ENCODE measurements at places on chromosomes 12 and 14.

- peak; percentile 7 for DNase-seq
Observed at GRCh38 chr12:101414533-101415119, 7.1 kb upstream of the ARL1 start.

DNA sequence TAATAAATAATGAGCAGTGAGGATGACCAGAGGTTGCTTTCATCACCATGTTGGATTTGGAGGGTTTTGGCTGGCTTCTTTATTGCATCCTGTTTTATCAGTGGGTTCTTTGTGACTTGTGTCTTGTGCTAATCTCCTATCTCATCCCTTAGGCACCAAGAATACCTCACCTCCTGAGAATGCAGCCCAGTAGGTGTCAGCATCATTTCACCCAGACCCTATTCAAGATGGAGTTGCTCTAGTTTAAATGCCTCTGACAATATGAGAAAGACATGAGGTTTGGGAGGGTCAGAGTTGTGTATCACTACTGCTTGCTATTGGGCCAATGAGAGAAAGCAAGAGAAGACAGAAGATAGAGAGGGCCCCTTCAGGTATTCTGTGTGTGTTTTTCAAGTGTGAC is 592.2 kb downstream of the ETNK1 start:
- no peak for DNase-seq

- no peak for DNase-seq
Observed at GRCh38 chr12:101759396-101760047, 20.3 kb upstream of the SYCP3 start.

GRCh38 chr12:123421314-123421713 is 15.2 kb downstream of the RILPL2 start:
- no peak for DNase-seq

DNA sequence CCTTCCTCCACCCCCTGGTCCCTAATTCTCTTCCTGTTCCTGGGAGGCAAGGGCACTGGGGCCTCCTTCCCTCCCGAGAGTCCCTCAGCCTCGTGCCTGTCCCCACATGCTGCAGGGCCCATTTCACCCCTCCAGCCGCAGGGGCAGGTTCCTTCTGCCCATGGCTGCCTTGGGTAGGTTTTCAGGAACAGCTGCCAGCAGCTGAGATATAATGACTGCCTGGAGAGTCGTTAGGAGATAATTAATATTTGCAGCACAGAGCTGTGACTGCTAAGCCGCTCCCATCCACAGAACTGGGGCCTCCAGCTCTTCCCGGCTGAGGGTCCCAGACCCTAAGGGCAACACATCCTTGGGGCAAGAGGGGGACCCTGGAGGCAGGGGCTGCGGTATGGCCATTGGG is 211.9 kb upstream of the LHX5 start:
- no peak for DNase-seq

DNA sequence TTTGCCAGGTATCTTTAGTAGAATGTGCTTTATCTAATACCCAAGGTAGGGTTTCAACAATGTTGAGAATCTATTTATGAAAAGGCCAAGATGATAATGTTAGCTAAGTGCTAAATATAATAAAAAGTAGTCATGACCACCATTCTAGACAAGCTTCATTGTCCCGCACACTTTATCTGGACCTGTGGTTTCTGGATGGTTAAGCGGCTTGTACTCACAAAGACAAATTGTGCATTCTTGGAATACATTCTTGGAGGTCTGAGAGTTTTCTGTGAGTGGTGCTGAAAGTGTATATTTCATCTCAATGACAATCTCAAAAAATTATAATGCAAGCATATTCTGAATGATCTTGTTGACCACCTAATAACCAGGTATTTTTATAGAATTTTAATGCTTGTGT is 646.9 kb downstream of the DIO2 start:
- DNase-seq: no peak

GRCh38 chr14:96052541-96053247 is 13.5 kb downstream of the C14orf132 start:
- no peak for DNase-seq

- no peak for DNase-seq
Observed at GRCh38 chr14:81312289-81312876, 87.7 kb downstream of the STON2 start.

DNA sequence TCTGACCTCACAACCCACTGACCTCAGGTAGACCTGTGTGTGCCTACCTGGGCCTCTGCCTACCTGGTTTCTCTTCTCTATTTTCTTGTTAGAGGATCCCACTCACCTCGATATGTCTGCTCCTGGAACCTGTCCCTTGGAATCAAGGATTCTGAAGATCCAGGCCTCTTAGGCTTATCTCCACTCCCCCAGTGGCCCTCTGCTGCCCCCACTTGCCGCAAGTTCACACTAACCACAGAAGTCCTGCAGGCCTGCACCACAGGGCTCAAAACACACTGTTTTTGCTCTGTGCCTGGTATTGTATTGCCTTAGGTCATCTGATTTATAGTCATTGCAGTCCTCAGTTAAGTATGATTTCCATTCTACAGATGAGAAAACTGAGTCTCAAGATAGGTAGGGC is 15.3 kb upstream of the NRXN3 start:
- DNase-seq: no peak

- DNase-seq: no peak
Observed at GRCh38 chr12:96514328-96514727, 25.0 kb downstream of the CFAP54 start.

DNA sequence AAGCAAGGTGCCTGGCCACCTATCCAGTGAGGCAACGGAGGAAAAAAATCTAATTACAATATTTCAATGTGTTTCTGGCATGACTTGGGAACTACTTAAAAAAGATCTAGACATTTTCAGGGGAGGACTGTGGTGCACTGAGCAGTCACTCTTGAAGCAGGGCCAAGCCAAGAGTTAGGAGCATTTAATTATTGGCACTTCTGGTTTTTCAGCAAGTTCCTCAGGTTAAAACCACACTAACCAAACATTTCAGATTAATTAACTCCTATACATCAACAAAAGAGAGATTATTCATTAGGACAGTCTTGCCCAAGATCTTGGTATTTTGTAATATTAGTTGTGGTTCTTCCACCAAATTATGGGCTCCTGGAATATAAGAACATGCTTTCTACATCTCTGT is 25.6 kb downstream of the PRKAB1 start:
- no peak for DNase-seq

- no peak for DNase-seq
Observed at GRCh38 chr14:81211844-81212243, 8.9 kb downstream of the GTF2A1 start.

DNA sequence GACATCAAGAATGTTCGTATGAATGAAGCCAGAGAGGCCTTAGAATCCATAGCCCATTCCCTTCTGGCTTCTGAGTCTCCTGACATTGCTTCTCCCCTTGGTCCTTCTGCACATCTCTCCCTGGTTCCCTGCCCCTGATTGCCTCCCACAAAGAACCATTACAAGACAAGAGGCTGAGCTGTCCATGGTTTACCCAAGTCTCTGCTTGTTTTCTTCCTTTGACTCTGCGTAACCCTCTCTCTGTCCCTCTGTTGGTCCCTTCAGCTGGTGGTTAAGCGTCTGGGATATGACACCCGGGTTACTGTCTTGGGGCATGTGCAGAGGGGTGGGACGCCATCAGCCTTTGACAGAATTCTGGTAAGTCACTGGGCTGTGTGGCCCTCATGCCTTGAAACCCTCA is 15.9 kb downstream of the PFKM start:
- DNase-seq: no peak

GRCh38 chr12:119671070-119671469 is 3.1 kb downstream of the PRKAB1 start:
- no peak for DNase-seq

- no peak for DNase-seq
Observed at GRCh38 chr14:51439896-51440295, 199.8 kb downstream of the TMX1 start.

DNA sequence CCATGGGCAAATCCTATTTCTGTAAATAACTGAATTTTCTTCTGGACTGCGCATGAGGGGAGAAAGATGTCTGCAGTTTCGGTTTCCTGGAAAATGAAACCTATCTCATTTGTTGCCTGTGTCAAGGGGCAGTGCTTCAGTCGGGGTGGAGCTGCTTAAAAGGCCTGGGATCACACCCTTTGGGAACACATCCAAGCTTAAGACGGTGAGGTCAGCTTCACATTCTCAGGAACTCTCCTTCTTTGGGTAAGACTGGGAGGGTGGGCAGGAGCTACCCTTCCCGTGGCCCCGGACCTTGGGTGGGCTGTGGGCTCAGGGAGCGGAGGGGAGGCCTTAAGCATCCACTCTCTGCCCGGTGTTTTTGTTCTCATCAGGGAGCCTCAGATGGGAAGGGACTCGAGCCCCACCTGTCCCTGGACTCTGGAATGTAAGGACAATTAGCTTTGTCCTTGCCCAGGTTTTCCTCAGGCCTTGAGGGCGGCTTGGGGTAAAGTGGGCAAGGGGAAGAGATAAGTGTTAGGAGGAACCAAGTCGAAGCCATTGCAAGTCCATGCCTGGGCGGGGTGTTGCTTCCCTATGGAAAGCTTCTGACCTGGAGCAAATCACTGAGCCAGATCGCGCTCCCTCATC is at the start of gene IFI27:
TSS of gene IFI27 (plus strand) at position 185 of the 630 bp plus-strand sequence.
- no peak for DNase-seq

- no peak for DNase-seq
Observed at GRCh38 chr14:73859145-73859544, 7.5 kb downstream of the PTGR2 start.

- DNase-seq: no peak
Observed at GRCh38 chr14:59321626-59321949, 133.1 kb downstream of the DAAM1 start.

DNA sequence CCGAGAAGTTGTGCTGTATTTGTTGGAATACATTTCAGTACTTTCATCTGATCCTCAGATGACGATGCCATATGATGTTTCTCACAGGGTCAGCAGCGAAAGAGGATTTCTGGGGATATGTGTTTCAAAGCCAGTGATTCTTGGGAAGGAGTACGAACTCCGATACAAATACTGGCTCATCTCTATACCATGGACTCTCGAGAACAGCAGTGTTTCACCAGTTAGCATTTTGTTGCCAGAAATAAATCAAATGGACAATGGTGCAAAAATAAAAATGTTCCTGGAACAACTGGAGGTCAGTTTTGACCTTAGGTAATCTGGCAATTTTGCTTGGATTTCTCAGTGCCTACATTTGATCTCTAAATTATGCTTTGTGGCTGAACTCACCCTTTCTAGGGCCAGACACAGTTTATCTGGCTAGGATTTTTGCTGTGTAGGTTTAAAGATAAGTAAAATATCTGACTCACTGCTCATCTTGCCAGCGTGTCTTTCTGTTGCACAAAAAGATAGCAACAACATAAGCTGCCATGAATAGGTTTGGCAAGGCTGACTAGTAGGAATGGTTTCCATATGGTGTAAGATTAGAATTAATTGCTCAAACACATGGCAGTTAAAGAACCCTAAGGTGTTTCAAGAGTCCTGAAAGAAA is 11.0 kb upstream of the MGP start:
- peak; percentile 48 for DNase-seq

DNA sequence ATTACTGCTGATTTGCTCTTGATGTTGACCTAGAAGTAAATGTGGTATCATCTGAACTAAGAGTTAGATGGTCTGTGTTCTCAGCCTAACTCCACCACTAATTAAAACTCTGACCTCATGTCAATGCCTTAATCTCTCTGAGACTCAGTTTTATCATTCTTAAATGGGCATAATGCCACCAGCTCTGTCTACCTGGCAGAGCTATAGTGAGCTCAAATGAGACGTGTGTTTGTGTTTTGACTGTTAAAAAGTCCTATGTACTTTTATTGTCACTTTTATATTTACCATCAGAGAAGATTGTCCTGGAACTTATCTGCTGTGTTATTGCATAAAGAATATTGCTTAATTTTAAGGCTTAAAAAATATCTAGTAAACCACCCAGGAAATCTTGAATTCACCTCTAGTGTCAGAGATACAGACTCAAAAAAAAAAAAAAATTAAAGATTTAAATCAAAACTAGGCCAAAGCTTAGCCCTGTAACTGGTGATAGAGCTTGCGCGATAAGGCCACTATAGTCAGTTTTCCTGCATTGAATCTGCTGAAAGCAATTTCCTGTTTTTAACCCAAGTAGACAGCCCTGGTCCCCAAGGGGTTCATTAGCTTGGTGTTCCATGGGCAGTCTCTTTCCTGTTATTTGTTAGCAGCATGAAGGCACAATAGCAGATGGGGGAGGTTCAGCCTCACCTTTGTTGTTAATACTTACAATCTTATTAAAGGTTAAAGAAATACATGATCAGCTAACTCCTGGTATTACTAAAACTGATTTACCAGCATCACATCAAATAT is 261.8 kb downstream of the ATP23 start:
- DNase-seq: no peak
